ENCODE measurements at places on chromosomes 1 and 21.

GRCh38 chr1:156394082-156394481, 25.1 kb downstream of the RHBG start:
- no peak for DNase-seq

DNA sequence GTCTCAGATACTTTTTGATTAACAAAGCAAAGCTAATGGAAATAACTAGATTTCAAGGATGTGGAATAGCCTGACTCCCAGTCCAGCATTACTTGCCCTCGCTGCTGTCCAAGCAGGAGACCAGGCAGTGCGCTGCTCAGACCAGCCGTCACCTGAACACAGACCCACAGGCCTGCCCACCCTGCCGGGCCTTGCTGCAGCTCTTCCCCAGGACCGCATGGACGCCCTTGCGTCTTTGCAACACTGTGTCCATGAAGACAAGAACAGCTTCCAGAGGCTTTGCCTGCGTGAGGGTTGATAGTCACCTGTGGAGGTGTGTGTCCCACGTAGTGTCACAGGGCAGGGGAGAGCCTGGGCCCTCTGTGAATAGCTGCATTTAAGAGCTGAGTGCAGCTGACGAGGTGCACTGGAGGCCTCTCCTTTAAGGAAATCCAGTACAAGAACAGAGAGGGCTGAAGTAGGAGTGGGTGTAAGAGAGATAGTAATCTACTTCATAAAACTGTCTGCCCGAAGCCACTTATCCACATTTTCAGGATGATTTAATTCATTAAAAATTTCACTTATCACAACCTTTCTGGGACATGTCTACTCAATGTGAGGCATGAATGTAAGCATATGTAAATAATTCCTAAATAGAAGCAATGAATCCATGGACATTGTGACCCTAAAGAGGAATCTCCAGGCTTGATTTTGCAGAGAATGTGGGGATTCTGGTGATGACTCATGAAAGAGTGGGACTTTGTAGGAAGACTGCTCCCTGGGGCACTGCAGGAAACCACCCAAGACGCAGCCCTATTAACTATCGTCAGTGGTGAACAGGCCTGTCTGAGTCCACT, 176.2 kb upstream of the RAB4A start:
- DNase-seq, result no peak

GRCh38 chr1:8283058-8283884, 34.6 kb upstream of the SLC45A1 start:
- DNase-seq, result peak; percentile 23

GRCh38 chr1:32808580-32808979, 8.6 kb downstream of the YARS1 start:
- no peak for DNase-seq

DNA sequence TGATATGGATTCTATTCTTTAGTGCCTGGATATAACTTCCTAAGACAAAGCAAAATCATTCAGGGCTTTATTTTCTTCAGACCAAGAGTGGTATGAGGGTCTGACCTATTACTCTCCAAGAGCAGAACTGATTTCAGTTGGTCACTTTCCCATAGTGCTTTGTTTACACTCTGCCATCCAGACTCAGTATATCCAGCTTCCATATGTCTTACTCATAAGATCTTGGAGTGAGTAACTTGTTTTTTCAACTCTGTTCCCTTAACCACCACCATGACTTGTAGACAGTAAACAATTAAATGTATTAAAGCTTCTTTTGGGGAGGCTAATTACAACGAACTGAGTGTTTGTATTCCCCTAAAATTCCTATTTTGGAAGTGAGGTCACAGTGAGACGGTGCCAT, 83.4 kb downstream of the USP24 start:
- DNase-seq, result no peak

GRCh38 chr1:231507476-231508355, 20.8 kb upstream of the TSNAX start:
- no peak for DNase-seq

DNA sequence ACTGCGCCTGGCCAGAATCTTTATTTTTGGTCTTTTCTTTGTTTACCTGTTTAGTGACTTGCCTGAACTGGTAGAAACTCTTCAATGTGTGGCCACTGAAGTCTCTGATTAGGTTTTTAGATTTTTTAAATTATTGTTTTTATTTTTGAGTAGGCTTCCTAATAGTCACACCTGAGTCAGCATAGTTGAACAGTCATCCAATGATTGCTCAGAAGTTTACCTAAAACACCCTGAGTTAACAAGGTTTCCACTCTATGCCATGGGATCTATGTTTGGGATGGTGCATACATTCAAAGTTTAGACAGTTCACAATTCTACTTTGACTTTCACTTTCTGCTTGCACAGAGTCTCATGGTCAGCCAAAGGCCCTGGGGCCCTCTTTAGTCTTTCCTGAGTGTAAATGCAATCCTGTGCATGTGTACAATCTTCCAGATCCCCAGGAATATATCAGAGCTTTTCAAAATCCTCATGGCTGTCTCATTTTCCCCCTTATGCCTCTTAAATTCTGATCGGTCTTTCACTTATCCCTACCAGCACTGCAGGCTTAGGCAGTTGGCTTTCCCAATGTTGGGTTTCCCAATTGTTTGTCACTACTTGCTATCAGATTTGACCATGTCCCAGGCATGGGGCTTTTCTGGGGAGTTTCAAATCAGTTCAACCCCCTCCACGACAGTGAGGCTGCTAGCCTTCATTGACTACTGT, 114.4 kb upstream of the RAB3GAP2 start:
- DNase-seq, result no peak

GRCh38 chr1:109425391-109426280, 612 bp downstream of the PSMA5 start:
- peak; percentile 68 for DNase-seq
